ENCODE measurements at places on chromosomes 7 and 10.
A peak's percentile ranks its signal among the peaks of the same experiment; 100 is the strongest.

- DNase-seq = no peak
These were observed 99.7 kb downstream of the MAPK8 start for GRCh38 chr10:48406204-48406603.

DNA sequence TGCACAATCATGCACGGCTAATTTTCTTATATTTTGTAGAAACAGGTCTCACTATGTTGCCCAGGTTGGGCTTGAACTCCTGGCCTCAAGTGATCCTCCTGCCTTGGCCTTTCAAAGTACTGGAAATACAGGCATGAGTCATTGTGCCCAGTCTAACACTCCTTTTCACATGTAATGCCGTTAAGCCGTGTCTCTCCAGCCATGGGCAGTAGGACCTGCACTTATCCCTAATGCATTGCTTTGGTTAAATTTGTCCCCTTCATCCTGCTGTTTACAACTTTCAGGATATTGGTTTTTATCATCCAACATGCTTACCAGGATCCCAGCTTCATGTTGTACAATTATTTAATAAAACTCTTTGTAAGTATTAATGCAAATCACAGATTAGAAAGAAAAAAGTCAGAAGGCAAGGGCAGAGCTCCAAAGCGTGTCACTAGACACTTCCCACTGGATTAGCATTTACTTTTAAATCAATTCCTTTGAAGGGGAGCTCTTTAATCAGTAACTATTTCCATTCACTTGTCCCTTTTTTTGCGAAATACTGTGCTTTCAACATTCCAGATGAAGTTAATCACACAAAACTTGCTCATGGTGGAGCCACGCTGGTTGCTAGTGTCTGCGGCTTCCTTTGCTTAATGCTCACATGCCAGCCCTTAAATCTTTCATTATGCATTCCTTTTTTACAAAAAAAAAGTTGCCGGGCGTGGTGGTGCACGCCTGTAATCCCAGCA, 256.0 kb upstream of the AUTS2 start:
- no peak for DNase-seq

DNA sequence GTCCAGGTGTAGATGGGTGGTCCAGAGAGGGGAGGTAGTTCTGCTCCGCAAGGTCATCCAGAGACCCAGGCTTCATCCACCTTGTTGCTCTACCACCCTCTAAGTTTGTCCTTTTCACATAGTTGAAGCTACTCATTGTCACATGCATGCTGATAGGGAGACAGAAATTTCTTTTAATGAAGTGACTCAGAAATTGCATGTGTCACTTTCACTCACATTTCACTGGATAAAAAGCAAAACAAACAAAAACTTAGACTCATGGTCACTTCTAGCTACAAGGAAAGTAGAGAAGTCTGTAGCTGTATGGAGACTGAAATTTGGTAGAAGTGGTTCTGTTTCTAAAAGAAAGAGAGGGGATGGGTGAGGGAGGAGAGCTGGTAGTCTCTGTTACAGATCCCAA, 161.9 kb downstream of the SORCS3 start:
- no peak for DNase-seq

GRCh38 chr10:124692100-124692446, 52.1 kb downstream of the FAM53B start:
- DNase-seq = no peak

DNA sequence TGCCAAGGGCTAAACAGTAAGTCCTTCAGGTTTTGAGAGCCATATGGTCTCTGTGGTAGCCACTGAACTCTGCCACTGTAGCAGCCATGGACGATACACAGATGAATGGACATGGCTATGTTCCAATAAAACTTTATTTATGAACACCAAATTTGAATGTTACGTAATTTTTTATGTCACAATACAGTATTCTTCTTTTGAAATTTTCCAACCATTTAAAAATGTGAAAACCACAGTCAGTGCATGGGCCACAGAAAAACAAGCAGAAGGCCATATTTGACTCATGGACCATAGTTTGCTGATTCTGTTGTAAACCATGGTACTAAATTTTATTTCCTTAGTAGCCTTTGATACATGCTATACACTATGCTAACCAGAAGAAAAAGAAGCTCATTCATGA, 361.8 kb downstream of the MAGI2 start:
- no peak for DNase-seq

GRCh38 chr10:35188954-35189353, 62.3 kb downstream of the CREM start:
- DNase-seq = no peak

DNA sequence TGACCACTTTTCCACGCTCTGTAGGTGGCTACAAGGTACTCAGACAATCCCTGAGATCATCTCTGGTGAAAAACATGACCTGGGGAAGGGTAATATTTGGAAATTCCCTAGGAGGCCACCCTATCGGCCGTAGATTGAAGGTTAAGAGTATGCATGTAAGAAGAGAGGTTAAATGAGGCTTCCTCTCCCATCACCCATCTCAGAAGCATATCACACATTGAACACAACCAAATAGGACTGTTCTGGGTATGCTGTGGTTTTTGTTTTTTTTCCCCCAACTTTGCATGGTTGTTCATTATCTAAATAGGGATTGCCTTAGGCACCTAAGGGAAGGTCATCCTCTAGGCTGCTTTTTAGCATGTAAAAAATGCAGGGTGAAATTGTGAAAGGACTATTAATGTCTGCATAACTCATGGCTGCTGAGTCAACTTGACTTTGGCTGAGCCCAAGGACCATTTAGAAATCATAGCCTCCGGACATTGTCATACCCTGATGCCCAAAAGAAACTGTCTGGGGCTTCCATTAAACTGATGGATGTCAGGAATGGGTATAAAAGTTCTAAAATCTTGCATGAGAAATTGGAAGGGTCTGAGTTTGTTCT, 24.7 kb upstream of the ST8SIA6 start:
- DNase-seq = no peak

DNA sequence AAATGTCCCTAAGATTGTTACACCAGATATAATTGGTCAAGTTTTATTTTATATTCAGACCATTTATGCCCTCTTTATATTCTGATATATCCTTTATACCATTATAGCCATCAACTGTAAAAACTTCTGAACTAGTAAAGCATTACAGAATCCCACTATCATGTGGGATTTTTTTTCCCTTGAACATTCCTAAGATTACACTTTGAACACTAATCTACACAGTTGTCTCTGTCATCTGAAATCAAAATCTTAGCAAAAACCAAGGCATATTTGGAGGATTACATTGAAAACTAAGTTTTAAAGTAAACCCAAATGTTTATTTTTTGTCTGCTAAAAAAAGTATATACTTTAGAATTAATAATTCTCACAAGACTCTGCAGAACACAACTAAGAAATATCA, 116.2 kb upstream of the GPR22 start:
- no peak for DNase-seq

GRCh38 chr10:2278363-2278762, 541.0 kb upstream of the ADARB2 start:
- DNase-seq = no peak

DNA sequence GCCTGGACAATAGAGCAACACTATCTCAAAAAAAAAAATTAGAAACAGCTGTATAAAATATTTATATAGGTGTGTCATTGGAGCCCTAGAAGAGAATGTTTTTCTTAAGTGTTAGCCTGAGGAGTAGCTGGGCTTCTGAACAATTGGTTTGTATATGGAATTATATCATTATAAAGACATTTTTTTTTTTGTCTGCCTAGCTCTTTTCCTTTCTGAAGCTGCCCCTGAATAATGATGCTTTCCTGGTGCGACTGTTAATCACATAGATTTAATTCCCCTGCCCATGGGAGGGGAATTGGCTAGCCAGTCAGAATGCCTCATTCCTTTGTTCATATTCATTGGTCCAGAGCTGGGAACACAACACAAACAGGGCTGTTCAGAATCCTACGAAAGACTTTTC, 13.9 kb upstream of the ABCC2 start:
- no peak for DNase-seq

GRCh38 chr10:80739328-80739727, 201.6 kb downstream of the SH2D4B start:
- no peak for DNase-seq

GRCh38 chr7:143042159-143042789, 9.9 kb upstream of the OR6V1 start:
- no peak for DNase-seq

GRCh38 chr10:3132036-3133025, 40.3 kb downstream of the PITRM1 start:
- no peak for DNase-seq

DNA sequence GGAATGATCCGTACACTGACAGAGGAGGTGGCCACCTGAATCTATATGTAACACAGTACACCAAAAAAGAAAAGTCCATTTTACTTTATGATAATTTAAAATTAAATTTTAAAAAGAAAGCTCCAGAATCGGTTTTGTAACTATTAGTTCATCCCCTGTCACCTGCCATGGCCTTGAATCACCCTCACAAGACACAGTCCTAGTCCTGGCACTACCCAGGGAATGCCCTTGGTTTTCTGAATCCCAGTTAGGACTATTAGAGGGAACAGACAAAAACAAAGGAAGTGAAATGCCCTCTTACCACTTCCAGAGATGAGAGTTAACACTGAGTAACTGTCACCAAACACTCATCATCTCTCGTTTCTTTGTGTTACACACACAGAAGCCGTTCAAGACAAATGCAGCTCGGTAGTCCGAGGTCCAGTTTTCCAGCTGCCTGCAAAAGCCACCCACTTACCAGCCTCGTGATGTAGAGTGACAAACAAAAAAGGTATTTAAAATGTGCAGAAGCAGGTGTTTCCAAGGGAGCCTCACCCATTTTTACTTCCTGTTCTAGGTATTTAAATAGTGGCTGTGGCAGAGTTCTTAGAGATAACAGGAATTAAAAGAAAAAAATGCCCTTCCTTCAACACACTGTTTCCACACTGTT, 6.1 kb downstream of the PTPRN2 start:
- DNase-seq = peak; percentile 98

GRCh38 chr7:44257618-44258422, 57.0 kb downstream of the YKT6 start:
- DNase-seq = no peak

Data from NCI-H2029 treated with DMSO at 0.1 percent for 48 hours (cell line).